ENCODE measurements at places on chromosomes 12 and 14.

GRCh38 chr14:78130356-78130755 is 39.8 kb upstream of the NRXN3 start:
- DNase-seq = no peak

DNA sequence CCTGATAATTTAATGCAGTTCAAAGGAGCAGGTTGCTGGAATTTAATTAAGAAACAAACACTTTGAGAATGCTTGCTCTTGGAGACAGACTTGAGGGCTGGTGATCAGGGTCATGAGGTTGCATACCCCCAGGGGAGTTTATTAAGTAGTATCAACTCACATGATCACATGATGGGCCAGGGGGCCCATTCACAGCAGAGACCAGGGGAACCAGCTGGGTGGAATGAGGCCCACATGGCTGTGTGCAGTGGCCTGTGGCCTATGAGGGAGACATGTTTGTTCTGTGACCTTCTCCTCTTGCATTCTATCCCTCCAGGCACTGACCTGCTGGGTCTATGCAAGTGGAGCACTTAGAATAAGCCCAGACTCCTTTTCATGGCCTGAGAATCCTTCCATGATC is 266.6 kb upstream of the PWP1 start:
- no peak for DNase-seq

DNA sequence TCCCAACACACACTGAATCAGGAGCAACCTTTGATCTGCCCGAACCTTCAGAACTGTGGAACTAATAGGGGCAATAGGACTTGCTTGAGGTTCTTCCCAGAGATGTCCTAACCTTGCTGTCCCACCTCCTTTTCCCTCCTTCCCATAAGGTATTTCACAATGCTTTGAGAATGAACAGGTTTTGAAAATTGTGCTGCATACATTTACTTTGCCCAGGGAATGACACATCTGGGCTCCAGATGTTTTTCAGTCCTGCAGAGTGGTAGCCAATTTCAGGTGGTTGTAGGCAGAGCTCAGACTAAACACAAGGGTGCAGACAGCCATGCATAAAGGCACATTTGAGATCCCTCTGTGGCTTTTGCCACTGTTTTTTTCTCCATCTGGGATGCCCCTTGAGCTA is 206.7 kb upstream of the PWP1 start:
- no peak for DNase-seq

DNA sequence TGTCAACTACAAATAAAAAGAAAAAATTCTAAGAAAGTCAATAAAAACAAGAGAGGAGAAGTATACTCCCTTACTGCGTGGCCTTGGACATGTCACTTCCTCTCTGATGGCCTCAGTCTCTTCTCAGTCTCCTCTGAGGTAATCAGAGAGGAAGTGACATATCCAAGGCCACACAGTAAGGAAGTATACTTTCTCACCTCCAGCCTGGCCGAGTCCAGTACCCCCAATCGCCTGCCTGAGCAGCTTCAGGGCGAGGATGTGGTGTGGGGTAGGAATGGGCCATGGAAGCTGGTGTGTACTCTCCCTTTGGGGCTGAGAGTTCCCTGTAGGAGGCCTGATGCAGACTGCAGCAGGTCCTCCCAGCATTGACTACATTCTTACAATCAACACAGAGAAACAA is 15.8 kb downstream of the VDR start:
- no peak for DNase-seq

DNA sequence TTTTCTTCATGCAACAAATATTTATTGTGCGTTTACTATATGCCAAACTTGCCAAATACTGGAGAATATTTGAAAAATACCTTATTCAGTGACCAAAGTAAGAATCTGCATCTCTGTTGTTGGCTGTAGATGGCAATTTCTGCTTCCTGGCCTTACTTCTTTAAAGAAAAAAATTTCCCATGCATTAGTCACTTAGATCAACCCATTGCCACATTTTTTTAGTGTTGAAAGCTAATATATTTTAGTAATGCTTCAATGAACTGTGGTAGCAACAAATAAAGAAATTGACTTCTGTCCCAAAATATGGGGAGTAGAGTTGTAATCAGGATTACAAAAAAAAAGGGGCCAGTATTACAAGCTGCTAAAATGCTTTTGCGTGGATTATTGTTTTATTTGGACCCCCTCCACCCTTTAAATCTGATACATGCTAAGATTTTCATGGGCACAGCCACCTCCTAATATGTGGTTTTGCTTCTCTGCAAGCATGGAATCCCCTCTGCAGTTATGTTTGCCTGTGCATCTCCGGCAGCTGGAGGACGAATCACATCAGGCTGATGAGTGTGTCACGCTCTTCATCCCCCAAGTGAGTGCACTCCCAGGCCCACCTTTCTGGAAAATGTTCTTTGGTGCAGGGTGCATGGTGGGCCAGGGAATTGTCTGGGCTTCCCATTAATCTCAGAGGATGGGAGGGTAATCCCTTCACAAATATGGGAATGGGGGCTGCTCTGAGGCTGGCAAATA is 38.1 kb upstream of the PTCSC3 start:
- DNase-seq = no peak

- no peak for DNase-seq
Measured at GRCh38 chr12:125187148-125187745, 122.0 kb downstream of the AACS start.

GRCh38 chr14:80491650-80492049 is 280.3 kb upstream of the DIO2 start:
- no peak for DNase-seq

GRCh38 chr14:99004112-99004511 is 267.9 kb downstream of the BCL11B start:
- no peak for DNase-seq

All from GM13977 (cell line).